ENCODE measurements at places on chromosomes 5 and 9.

DNA sequence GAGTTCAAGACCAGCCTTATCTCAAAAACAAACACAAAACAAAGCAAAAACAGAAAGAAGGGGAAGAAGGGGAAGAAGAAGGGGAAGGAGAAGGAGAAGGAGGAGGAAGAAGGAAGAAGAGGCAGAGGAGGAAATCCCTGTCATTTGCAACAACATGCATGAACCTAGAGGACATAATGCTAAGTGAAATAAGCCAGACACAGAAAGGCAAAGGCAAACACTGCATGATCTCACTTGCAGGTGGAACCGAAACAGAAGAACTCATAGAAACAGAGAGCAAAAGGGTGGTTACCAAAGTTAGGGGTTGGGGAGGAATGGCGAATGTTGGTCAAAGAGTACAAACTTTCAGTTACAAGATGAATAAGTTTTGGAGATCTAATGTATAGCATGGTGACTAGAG, 135.4 kb downstream of the UGCG start:
- DNase-seq: no peak

DNA sequence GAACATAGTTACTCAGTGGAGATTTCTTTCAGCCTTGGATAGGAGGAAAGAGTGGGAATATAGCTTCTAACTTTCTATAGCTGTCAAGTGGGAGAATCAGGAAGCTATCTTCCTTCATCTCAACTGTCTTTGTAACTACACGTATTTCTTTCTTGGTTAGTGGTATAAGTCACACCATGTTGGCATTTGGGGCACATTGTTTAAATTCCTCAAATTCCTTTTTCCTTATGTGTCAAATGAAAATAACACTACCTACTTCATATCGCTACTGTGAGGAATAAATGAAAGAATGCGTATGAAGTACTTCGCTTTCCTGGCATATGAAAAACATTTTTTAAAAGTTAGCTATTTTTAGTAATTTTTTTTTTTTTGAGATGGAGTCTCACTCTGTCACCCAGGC, 1082.5 kb upstream of the WWC1 start:
- DNase-seq: no peak

- no peak for DNase-seq
Observed at GRCh38 chr5:59446356-59446755, 447.2 kb downstream of the PDE4D start.

DNA sequence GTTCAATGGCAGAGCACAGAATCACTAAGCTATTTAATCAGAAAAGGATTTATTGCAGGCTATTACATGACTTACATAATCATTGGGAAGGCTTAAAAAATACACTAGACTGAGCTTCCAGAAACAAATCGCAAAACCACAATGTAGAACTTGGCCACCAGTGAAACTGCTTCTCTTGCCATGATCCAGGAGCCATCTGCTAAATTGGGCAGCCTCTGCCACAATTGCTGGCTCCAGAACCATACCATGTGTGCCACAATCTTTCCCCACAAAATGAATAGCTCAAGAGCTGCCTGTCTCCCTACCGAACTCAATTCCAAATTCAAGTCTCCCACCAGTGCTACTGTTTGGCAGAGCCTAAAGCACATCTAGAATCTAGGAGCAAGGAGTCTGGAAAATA, 9.8 kb upstream of the ERAP1 start:
- DNase-seq: no peak

- no peak for DNase-seq
Observed at GRCh38 chr9:111076519-111076918, 38.2 kb upstream of the LPAR1 start.

DNA sequence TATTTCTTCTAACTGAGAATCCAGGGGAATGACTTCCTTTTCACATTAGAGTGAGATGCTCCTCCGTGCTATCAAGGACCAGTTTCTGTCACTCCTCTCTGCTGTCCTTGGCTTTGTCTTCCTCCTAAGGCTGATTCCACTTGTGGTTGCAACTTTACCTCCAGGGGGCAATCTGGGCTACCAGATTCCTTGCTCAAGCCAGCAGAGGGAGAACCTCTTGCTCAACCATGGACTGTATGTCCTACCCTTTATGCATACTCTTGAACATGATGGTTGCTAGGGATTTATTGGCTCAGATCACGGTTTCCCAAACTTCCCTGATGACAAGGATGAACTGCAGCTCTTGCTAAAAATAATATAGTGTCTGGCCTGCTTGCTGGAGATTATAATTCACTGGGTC, 24.0 kb downstream of the NNT start:
- DNase-seq: no peak

DNA sequence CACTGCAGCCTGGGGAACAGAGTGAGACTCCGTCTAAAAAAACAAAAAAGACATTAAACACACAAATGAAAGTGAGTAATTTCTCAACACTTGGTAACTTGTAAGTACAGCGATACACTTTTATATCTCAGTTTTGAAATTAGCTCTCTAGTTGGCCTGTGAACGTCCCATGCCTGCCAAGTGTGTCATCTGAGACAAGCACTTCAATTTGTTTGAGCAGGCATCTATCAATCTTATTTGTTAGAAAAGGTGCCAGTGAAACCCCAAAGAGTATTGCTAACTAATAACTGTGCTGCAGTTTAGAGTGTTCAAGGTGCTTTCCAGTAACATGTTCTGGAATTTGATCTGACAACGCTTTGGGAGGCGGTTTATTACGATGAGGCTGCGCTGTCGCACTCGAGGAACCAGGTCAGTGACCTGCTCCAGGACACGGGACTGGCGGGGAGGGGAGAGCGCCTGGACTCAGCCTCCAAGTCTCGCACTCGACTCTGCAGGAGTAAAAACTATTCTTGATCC, 1.1 kb upstream of the SPIN1 start:
- DNase-seq: no peak

DNA sequence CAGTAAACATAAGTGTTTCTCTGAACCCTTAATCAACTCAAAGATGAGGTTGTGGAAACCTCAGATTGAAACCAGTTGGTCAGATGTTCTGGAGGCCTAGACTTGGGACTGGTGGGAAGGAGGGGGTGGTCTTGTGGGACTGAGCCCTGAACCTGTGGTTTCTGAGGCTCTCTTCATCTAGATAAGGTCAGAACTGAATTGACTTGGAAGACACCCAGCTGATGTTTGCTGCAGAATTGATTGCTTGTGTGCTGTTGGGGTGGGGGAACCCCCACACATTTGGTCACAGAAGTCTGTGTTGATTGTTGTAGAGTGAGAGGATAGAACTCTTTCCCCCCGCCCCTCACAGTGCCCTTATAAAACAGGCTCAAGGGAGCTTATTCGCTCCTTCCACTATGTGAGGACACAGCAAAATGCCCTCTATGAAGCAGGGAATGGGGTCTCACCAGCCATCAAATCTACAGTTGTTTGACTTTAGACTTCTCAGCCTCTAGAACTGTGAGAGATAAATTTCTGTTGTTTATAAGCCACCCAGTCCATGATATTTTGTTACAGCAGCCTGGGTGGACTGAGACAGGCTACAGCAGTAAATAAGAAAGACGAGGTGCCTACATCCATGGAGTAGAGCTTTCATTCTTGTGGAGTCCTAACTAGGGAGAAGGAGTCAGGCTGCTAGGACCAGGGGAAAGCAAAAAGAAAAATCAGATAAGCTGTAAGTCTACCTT, 25.7 kb upstream of the UGCG start:
- peak; percentile 26 for DNase-seq

- DNase-seq: peak; percentile 19
Observed at GRCh38 chr5:95029569-95030366, 255.1 kb downstream of the MCTP1 start.

DNA sequence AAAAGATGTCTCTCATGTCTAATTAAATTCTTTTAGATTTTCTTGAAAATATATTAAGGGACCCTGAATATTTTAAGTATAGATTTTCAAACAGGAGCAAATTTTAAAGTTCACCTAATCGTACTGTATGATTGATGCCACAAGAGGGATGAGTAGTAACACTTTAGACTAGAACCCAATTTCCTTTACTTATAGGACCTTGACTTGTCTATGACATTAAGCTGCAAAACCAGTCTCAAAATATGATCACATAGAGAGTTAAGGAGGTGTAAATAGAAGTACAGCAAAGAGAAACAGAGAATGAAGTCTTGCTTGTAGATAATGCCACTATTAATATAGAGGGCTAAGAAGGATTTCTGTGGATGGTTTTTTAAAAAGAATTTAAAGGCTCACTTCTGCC, 312.9 kb upstream of the PRR16 start:
- no peak for DNase-seq

GRCh38 chr9:102499468-102499867, 495.7 kb upstream of the CYLC2 start:
- peak; percentile 17 for DNase-seq

DNA sequence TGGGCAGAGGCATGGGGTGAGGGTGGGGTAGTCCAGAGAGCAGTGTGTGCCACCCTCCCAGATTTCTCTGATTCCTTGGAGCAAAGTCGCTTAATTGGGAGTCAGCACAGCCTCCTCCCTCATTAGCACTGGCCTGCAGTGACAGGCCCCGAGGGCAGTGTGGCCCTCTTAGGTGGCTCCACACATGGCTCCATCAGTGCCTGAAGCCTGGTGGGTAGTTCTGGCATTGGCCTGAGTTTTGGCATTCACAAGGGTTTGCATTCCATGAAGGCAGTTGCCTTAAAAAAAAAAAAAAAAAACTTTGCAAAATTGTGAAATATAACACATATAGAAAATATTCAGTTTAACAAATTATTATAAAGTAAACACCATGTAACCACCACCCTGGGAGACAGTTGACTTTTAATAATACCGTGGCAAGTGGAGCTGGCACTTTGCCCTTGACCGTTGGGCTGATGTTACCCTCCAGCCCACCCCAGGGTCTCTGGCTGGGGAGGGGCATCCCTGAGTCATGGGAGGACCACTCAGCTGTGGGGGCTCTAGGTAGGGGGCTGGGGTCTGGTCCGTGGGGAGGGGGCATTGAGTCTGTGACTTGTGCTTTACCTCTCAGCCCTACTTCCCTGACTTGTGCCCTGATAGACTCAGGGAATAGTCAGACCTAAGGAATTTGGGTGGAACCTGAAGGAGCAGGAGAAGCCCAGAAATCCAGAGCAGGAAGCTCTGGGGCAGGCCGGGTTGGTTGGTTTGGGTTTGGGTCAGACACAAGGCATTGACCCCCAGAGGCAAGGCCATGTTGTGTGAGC, 51.3 kb upstream of the PITX1 start:
- no peak for DNase-seq

GRCh38 chr5:94545870-94546625, 72.4 kb downstream of the KIAA0825 start:
- DNase-seq: no peak

- DNase-seq: no peak
Observed at GRCh38 chr9:134318481-134318891, 7.8 kb upstream of the RXRA start.

- DNase-seq: no peak
Observed at GRCh38 chr5:132744659-132745058, 2.6 kb upstream of the CCNI2 start.

DNA sequence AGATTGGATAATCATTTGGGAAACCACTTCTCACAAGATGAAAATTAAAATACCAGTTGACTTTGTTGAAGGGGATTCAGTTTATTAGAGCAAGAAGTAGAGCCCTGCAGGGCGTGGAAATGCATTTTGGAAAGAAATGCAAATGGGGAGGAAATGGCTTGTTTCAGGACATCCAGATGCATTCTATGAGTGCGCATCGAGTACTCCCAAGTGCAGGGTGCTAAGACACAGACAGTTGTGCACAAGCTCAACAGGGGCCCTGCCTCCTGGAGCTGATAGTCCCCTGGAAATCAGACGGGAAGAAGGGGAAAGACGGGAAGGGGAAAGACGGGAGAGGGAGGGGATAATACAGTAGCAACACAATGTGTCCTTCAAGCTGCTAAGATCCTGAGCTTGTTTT, 64.0 kb downstream of the NSUN2 start:
- no peak for DNase-seq

DNA sequence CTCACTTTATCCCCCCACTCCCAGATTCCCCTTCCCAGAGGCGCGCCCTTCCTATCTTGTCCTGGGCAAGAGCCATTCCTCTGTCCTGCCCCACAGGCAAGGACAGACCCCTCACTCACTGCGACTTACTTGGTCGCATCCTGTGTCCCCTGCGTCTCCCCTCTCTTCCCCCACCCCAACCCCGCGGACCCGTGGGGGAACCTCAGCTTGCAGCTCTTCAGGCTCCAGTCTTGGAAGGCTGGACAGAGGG, 542 bp downstream of the GGTA1 start:
- DNase-seq: no peak

- DNase-seq: no peak
Observed at GRCh38 chr5:68494771-68495170, 279.2 kb downstream of the PIK3R1 start.

- DNase-seq: peak; percentile 82
Observed at GRCh38 chr5:136080483-136081216, 51.9 kb downstream of the TGFBI start.

DNA sequence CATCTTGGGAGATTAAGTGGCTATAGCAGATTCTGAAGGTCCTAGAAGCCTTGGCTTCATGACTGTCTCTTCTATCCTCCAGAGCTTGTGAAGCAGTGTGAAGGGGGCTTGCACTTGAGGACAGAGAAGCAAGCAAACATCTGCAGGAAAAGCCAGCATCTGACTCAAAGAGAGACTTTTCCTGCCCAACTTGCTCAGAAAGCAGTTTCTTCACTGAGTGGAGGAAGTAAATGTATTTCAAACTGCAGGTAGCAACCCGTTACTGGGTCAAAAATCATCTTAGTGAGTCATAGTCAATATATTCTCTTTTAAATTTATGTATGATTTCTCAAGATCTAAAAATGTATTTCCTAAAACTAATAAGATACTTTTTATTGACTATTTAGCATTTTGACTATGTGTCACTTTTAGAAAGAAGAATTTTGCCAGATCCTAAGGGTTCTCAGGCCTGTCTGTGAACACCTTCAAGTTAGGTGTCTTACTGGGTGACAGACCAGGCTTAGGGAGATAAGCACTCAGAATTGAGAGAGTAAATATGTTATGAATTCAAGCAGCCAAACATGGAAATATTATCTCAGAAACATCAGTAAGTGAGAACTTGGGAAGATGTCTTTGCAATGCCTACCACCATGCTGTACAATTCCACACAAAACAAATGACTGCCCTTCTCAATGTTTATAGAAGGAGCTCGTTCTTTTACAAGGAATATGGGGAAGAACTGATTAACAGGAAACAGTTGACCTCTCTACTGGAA, 72.6 kb upstream of the DMAC1 start:
- DNase-seq: no peak

DNA sequence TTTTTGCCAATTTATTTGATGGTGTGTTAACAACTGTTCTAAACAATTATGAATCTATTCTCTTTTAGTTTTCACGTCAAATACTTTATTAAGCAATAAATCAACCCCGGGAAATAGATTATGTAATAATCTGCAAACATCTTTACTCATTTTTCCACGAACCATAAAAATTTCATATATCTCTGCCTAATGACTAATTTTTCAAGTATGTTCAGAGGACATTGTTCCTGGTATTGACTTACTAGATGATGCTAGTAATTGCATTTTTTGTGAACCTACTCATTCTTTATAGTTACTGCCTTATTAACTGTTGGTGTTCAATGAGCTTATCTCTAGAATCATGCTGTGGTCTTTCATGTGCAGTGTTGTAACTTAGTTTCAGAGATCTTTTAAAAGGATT, 41.0 kb upstream of the FBN2 start:
- DNase-seq: no peak

Data from GM10248 (cell line).